Stimulated activated CD4-positive, alpha-beta T cell treated with anti-CD3 and anti-CD28 coated beads, Interleukin-1b, Interleukin-23, amount 100 ng/mL, for 24 hours (primary cell): ENCODE measurements at places on chromosomes 16 and 17.
A peak's percentile ranks its signal among the peaks of the same experiment; 100 is the strongest.

DNA sequence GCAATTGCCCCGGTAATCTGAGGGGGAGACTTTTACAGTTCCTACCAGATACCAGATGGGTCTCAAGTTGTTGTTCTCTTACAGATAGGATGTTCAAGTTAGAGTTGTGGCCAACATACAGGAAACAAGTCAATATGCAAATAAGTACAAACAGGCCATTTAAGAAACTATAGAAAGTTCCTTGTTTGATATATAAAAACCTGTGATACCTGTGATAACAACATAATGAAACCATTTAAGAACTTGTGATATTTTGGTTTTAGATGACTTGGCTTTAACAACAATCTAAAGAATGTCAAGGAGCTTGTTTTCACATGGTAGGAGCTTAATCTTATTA is 16.8 kb downstream of the CDR2 start:
- no peak for DNase-seq

- DNase-seq = no peak
These were observed 538.5 kb upstream of the CDH11 start for GRCh38 chr16:65660390-65660789.

- DNase-seq = no peak
These were observed 667.5 kb upstream of the RBFOX1 start for GRCh38 chr16:6665126-6665525.

- no peak for DNase-seq
These were observed 130.8 kb downstream of the PMP22 start for GRCh38 chr17:15134363-15134762.

- DNase-seq = no peak
These were observed 16.1 kb downstream of the PPL start for GRCh38 chr16:4920826-4921225.

GRCh38 chr16:67146523-67147357 is 4.1 kb downstream of the B3GNT9 start:
- no peak for DNase-seq

DNA sequence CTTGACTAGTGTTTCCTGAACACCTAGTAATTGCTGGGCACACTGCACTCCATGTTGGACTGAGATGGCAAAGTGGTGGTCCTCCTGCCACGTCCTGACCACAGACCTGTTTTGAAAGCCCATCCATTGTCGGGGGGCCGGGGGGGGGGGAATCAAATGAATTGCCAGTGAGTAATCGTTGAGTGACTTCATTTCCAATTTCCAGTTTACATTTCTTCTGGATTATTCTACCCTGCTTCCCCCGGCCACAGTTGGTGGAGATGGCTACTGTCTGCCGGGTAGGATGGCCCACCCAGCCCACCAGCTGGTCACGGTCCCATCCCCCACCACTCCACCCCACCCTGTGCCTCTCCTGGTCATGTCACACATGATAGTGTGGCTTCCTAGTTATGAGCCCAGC is 18.2 kb downstream of the RAI1 start:
- no peak for DNase-seq

GRCh38 chr17:56152874-56153602 is at the start of gene ANKFN1:
Gene ANKFN1 (plus strand): TSS chr17:56153475. CDS start chr17:56212668, 59,193 bp downstream.
- DNase-seq = no peak

DNA sequence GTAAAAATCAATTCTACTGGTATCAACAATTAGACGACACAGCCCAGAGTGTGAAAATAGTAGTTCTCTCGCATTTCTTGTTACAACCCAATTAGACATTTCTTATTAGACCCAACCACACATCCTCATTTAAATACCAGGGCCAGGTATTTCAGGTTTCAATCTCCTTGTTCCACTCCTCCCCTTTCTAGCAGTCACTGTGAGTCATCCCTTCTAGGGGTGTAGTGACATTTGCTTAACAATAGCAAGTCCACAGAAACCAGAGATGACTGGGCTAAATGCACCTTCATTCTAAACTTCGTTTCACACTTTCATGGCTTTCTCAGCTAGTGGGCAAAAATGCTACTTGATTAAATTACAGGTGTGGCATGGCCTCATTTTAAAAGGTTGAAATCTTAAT is 116.9 kb upstream of the CACNG3 start:
- no peak for DNase-seq

GRCh38 chr16:19432429-19432828 is 14.7 kb downstream of the TMC5 start:
- no peak for DNase-seq

DNA sequence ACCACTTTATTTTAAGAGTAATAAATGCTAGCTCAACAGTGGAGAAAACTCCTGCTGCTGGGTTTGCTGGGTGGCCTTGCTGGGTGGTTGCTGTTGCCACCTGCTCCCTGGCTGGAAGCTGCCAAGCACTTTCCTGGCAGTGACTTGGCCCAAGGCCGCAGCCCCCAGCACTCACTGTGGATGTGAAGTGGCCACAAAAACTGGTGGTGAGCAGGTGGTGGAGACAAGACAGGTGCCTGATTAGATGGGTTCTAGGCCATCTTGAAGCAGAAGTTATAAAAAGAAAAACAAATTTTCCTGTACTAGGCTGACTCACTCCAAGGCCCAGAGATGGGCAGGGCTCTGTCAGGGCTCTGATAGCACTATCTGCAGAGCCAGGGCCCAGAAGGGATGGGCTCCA is 224.7 kb upstream of the NLRP1 start:
- DNase-seq = no peak

- DNase-seq = no peak
These were observed 96.9 kb downstream of the C16orf78 start for GRCh38 chr16:49470513-49470991.

GRCh38 chr17:53462393-53462811 is 360.3 kb upstream of the KIF2B start:
- no peak for DNase-seq

DNA sequence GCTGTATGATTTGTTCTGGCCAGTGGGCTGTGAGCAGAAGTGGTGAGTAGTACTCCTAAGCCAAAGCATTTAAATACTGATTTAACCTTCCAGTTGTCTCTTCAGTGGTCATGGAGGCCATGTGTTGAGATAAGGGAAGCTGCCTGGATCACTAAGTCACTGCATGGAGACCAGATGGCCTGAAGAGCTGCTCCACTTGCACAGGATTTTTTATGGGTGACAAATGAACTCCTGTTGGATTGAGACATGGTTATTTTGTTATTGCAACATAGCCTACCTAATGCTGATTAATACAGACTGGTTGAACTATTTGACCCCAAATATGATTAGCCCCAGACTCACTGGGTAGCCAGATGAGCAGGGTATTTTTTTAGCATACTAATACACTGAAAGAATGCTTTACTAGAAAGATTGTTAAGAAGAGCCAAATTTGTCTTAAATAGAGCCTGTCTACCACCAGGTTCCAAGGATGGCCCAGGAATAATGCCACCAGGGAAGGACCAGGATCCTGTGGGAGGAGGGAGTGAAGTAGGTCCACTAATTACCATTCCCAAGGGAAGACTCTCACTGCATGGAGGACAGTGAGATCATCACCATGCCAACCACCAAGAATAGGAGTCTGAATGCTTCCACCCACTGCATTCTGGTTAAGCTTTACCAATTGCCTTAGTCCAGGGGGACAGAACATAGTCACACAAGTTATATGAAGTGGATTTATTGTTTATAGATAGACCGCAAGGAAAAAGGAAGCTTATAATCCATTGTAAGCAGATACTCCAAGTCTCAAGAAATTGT is 187.4 kb upstream of the IRX6 start:
- no peak for DNase-seq

DNA sequence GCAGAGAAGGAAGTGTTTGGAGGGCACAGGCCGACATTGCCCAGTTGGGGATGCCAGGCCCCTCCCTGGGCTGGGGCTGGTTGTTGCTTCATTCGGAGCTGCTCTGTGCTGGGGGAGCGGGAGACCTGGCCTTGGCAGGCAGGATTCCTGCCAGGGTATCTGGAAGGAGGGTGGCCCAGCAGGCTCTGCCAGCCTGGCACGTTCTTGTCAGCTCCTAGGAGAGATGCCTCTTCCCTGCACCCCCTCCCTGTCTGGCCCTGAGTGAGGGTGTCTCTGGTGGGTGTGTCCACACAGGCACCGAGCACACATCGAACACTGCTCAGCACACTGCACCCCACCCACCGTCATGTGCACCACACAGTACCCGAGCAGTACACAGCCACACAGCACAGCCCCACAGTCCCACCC is 35.2 kb downstream of the ARHGAP23 start:
- DNase-seq = no peak

DNA sequence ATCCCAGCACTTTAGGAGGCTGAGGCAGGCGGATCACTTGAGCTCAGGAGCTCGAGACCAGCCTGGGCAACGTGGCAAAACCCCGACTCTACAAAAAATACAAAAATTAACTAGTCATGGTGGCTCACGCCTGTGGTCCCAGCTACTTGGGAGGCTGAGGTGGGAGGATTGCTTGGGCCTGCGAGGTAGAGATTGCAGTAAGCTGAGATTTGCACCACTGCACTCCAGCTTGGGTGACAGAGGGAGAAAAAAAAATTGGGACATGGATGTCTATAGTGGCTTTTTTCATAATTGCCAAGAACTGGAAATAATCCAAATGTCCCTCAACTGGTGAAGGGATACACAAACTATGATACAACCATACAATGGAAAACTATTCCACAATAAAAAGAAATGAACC is 28.6 kb downstream of the OSBPL7 start:
- no peak for DNase-seq

DNA sequence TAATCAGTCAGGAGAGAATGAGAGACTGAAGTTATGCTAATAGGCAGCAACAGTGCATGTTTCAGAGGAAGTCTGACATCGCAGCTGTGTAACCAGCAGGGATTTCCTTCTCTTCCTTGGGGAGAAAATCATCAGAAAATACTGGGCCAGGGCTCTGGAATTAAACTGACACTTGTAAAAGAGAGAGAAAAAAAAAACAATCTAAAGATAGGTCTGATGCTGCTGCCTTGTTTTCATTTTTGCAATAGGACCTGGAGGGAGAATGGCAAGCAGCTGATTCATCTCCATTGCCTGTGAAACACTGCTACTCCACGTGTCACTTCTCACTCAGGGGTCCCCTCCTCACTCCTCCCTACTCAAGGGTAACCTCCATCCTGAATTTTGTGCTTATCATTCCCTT is 17.7 kb upstream of the CORO6 start:
- no peak for DNase-seq

GRCh38 chr16:78764478-78764877 is 665.0 kb downstream of the WWOX start:
- DNase-seq = no peak

DNA sequence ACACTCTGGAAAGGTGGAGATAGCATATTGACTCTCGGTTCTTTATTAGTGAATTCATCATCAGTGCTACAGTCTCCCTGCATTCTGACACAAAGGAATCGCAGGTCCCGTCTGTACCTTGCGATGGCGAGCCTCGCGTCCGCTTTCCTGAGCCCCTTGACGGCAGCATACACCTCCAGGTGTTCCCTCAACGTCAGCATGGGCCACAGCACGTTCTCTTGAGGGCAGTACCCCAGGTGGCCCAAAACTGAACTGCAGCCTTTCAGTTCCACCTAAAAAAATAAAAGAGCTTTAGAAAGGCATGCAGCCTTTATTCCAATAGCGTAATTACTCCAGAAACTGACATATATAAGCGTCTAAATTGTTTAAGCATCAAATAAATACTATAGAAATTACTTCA is 24.2 kb upstream of the ABCA9 start:
- DNase-seq = no peak

- no peak for DNase-seq
These were observed 798.3 kb downstream of the CDH8 start for GRCh38 chr16:61237884-61238485.

DNA sequence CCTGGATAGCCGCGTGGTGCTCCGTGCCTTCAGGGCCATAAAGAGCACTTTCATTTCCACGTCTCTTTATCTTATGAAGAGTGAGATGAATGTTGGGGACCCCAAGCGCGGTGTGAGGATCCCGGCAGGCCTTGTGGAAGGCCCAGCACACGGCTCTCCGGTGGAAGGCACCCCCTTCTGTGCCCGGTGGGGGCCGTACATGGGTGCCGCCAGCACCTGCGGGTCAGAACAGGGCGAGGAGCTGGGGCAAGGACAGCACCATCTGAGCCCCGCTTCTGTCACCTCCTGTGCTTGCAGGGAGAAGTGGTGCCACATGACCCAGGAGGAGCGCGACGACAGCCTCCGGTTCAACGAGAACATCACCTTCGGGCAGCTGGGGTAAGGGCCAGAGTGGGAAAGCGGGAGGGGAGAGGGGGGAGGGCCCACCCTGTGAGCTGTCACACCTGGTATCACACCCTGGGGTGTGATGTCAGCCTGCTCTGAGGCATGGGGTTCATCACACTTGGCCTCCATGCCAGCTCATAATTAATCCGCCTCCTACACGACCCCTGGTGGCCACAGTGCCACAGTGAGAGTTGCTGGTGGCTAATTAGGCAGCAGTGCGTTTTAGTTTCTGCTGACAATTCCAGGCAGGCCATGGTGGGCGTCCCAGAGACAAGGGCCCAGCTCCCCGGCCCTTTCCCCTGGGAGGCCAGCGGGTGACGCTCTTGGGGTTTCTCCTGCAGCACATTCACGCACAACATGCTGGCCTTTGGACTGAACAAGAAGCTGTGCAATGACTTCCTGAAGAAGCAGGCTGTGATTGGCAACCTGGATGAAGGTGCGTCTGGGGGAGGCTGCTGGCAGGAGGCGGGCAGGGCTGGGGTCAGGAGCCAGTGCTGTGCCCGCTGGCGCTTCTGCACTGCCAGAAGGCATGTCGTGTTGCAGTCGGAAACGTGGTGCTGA is 25.7 kb downstream of the CIBAR2 start:
- DNase-seq = peak; percentile 57

DNA sequence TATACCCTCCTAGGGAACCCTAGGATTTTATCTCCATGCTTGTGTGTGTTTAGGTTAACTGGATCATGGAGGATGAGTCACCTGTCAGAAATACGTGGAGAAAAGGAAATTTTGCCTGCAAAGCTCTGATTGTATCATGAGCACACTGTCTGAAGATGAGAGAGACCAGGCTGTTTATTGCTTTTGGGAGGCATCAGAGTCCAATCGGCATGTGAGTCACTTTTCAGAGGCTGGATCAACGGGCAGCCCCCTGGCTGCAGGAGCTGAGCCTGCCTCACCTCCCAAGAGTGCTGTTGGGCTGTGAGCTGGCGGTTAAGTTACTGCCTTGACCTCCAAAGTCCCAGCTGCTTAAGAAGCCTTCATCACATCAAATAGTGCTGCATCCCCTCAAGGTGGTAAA is 41.5 kb upstream of the MED9 start:
- no peak for DNase-seq

DNA sequence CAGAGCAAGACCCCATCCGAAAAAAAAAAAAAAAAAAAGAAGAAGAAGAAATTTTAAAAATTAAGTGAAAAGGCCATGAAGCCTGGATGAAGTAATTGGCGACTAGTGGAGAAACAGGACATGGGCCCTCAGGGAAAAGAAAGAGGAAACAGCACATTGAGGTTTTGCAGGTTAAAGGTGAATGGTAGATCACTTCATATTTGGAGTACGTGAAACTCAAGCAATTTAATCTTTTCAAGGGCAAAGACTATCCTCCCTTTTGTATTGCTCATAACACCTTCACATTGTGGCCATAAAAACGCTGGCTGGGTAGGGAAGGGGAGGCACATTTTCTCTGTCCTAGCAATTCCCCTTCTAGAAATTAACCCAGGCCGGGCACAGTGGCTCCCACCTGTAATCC is 53.1 kb downstream of the LITAF start:
- DNase-seq = no peak
